ENCODE measurements at places on chromosomes 2 and 18. TPM values are rescaled to one million over a fixed set of nuclear protein-coding genes. Genes with fewer than 3 reads are reported as not detected.
A peak's percentile ranks its signal among the peaks of the same experiment; 100 is the strongest.

GRCh38 chr2:26591619-26592505 is 49.3 kb downstream of the CIB4 start:
- H3K36me3 ChIP-seq, result no peaks in the 10 kb centered on the region
- no peak for DNase-seq
- H3K27me3 ChIP-seq, result peaks cover 27% of the 10 kb centered on the region
- H3K4me3 ChIP-seq, result no peak overlapping the region

DNA sequence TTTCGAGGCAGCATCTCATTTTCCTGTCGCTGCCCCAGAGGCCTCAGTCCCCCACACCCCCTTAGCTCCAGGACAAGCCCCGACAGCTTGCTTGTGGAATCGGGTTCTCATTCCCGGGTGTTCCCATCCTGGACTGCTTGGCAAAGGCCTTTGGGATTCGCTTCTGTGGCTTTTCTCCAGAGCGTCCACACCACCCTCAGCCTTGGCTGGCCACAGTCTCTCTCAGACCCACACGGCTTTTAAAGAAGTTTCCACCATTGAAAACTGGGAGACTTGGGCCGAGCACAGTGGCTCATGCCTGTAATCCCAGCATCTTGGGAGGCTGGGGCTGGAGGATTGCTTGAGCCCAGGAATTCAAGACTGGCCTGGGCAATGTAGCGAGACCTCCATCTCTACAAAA is 2.7 kb downstream of the ESPNL start:
- H3K27ac ChIP-seq, result no peak overlapping the region
- DNase-seq, result peak; percentile 10
- H3K27me3 ChIP-seq, result peaks cover 9% of the 10 kb centered on the region
- no peaks in the 10 kb centered on the region for H3K36me3 ChIP-seq
- peaks cover 36% of the 10 kb centered on the region for H3K4me1 ChIP-seq
- H3K4me3 ChIP-seq, result no peak overlapping the region

DNA sequence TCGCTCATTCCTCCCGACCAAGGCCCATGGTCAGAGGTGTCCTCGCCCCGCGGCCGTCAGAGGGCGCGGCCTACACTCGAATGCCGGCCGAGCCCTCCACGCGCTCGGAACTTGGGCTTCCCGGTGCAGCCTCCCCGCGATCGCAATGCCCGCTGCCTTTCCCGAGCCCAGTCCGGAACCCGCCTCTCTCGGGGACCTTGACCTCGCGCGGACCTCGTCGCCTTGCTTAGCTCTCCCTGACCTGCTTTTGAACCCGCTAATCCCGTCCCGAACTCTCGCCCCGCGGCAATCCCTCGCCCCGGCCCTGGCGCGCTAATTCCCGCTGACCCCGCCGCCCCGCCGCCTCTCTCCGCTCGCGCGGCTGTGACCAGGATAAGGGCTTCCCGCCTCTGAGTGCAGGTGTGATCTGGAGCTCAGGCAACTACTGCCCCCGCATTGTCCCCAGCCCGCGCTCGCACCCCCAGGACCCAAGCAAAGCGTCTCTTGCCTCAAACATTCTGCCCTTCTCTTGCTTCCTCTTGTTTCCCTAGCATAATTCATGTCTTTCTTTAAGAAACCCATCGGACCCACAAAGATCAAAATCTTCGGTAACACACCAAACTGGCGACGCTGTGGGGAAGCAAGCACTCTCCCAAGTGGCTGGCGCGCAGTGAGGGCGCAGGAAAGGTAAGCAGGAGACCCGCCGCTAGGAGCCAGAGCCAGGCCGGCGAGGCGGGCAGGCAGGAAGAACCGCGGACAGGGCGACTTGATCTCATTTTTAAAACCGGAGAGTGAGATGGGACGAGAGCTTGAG is 46.6 kb upstream of the ATP6V1B1 start:
- peaks cover 99% of the 10 kb centered on the region for H3K27me3 ChIP-seq
- DNase-seq, result peak; percentile 23
- H3K27ac ChIP-seq, result no peak overlapping the region
- peaks cover 26% of the 10 kb centered on the region for H3K4me1 ChIP-seq
- H3K36me3 ChIP-seq, result no peaks in the 10 kb centered on the region

GRCh38 chr2:172962824-172963223 is 112.8 kb upstream of the MAP3K20 start:
- no peak overlapping the region for H3K27ac ChIP-seq
- no peaks in the 10 kb centered on the region for H3K27me3 ChIP-seq
- peaks cover 3% of the 10 kb centered on the region for H3K4me1 ChIP-seq
- no peak overlapping the region for H3K4me3 ChIP-seq

DNA sequence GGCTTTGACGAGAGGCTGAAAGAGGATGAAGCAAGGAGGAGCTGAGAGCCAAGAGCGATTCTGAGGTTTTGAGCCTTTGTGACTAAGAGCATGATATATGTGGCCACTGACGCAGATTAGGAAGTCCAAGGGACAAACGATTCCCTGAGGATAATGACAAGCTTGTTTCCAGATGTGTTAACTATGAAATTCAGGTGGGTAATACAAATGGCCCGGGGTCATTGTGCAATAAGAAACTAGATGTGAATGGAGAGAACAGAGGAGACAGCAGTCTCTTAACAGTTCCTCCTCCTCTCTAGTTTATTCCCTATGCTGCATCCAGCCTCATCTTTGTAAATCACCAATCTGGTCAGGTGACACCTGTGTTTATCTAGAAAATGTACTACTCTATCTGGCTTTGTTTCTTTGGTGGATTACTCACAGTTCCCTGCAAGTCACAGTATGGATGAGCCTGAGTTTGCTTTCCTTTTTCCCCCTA is 84.2 kb downstream of the SOCS6 start:
- no peak overlapping the region for H3K27ac ChIP-seq
- no peak for DNase-seq
- peaks cover 8% of the 10 kb centered on the region for H3K4me1 ChIP-seq
- H3K4me3 ChIP-seq, result no peak overlapping the region

- H3K27ac ChIP-seq, result peak overlapping the region; percentile 67
- no peaks in the 10 kb centered on the region for H3K27me3 ChIP-seq
- DNase-seq, result no peak
- no peak overlapping the region for H3K4me3 ChIP-seq
Observed at GRCh38 chr2:43324259-43325106, 98.1 kb upstream of the ZFP36L2 start.

Gene EN1
- total RNA-seq, result not detected

Gene AOX1
- total RNA-seq, result 12.9 TPM

Data from stomach (tissue), 19 donors.